AML-193 (cell line): ENCODE measurements at places on chromosomes 16 and 17.

DNA sequence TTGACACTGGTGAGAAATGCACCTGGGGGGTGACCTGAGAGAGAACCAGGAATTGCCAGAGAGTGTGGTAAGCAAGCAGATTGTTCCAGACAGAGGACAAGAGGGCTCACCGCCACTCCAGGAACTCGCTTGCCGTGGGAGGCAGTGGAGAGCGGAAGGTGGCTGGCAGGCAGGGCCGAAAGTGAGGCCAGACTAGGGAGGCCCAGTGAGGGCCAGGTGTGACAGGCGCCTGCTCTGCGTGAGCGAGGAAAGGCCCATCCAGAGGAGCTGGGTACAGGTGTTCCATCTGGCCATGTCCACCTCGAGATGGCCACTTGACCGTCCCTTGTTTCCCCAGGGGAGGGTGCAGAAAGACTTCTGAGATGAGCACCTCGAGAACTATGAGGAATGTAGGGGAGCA is 11.9 kb upstream of the MYO15B start:
- DNase-seq: no peak

GRCh38 chr16:83609178-83609577 is 198.6 kb upstream of the HSBP1 start:
- DNase-seq: no peak

DNA sequence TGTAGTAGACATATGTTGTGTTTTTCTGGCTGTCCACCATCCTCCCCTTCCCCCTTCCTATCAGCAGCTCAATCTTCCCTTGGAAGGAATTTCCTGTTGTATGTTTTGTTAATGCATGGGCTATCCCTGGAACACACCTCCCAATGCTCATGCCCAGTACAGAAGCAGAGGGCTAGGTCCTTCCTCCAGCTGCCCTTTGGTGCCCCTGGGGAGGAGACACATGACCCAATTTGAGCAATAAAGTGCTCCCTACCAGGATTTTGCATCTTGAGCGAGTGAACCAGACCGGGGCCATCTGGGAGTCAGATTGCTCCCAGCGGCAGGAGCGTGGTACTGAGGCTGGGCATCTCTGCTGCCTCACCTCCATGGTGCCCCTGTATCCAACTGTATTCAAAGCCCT is 141.5 kb upstream of the MED13 start:
- DNase-seq: no peak

DNA sequence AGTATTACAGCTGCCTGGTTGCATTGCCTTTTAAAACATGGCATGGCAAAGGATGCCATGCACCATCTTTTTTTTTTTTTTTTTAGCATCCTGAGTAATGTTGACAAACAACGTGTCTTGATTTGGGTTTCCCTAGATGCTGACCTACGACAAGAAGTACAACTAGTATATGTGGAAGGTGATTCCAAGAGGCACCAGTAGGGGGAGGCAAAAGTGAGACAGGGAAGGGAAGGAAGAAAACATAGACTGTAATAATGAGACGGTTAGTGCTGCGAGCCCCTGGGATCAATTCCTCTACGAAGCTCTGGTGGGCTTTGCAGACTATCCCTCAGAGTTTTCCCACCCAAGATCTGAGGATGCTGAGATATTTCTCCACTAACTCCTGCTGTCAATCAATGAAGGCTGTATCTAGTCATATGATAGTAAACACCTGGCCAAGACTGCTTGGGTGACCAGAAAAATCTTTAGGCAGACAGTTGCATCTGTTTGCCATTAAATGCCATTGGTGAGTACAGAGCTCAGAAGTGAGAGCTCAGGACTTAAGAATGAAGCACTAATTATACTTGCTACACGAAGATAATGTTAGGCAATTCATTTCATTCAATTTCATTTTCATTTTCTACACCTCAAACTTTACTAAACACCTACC is 458.6 kb upstream of the GOT2 start:
- no peak for DNase-seq

DNA sequence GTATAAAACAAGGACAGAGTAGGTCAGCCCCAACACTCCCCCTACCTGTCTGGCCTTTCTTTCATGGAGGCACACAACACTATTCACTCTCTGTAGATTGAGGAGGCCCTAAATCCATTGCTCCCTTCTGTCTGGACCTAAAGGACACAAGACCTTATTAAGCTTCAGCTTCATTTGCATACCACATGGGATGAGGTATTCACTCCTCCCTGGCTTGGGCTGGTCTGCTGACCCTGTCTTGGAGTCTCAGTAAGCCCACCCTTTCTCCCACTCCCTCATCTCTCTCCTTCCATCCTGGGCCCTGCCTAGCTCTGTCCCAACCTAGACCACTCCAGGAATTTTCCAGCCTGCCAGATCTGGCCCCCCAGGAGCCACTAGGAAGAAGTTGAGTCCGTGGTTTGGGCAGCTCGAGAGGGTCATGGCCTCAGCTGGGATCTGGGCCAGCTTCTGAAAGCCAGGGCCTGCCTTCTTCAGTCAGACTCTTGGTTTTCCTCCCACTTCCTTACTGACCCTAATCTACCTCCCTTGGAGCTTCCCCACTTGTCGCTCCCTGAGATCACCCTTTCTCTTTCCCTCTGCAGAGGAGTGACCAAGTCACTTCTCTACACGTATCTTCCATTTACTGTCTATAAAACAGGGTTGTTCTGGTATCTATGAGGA is 6.5 kb upstream of the LLGL1 start:
- no peak for DNase-seq

DNA sequence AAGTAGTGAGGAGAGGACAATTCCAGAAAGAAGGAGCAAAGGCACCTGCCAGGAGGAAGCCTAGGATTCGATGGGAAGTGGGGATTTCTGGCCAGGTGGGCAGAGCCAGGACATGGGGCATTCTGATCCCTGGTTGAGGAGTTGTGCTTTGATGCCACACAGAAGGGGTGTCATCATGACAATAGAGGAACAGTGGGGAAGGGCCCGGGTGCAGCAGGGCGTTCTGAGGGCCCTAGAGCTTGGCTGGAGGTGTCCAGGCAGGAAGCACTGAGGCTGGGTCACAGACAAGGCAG is 4.3 kb downstream of the EVPLL start:
- DNase-seq: no peak
